Peyer's patch (tissue), 4 donors: ENCODE measurements at places on chromosomes 11 and 22. TPM values are rescaled to one million over a fixed set of nuclear protein-coding genes. Genes with fewer than 3 reads are reported as not detected.

The SYT9 gene
- not detected for total RNA-seq

The PDE3B gene
- total RNA-seq, result 17.1 TPM

The ARHGAP20 gene
- 2.3 TPM for total RNA-seq

DNA sequence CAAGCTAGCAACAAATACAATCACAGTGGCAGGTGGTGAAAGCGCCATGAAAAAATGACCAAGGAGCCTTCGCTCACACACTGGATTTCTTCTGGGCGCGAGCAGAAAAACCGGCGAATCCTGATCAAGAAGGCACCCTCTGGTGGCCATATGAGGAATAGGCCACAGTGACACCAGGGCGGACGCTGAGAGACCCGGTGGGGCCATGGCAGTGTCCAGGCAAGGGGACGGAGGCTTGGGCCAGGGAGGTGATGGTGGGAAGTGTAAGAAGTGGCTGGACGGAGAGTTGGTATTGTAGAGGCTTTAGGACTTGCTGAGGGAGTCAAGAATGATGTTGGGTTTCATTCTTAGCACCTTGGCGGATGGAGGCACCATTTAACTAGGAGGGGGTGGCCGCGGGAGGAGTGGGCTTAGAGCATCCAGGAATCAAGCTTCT is 16.9 kb upstream of the RAC2 start:
- DNase-seq, result peak; percentile 75

The POLD3 gene
- 35.0 TPM for total RNA-seq

DNA sequence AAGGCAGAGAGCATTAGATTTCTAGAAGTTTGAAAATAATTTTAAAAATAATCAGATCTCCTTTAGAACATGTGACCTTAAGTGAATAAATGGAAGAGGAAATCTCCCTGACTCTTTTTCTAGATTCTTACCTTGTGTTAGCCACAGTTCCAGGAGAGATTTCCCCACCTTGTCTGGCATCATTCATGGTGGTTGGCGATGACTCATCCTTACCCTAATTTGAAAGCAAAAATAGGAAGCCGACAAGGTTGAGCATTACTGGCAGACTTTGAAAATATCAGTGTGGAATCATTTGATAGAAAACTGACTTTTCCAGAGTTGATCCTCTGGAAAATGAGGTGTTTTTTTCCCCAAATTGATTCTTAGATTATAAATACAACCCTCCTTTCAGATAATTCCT is 48.1 kb downstream of the CNTN5 start:
- DNase-seq, result no peak

- DNase-seq, result no peak
These were observed 24.1 kb upstream of the LRRC55 start for GRCh38 chr11:57157624-57158023.

- DNase-seq, result no peak
These were observed 109.4 kb upstream of the RCN1 start for GRCh38 chr11:31981457-31981856.

The DDX25 gene
- total RNA-seq, result not detected

DNA sequence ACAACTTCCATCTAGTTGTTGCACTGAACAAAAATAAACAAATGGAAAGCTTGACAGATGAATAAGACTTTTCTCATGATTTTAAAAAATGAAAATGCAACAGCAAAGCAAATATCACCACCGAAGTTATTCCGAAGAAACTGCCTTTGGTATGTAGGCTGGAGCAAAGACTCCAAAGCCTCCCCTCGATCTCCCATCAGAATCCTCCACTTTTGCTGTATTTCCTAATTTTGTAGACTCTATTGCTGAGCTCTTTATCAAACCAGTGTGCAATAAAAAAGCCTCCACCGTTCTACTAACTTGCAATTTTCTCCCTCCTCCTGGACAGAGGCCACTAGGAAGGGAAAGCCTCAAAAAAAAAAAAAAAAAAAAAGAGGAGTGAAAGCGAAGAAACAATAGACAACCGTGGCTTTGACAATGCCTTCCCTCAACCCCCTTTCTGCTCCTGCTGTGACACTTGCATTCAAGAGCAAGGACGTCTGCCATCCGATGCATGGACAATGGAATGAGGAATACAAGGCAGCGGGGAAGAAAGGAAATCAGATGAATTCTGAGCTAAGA is 190.9 kb upstream of the BLID start:
- DNase-seq, result no peak

The ZNF280B gene
- not detected for total RNA-seq

- DNase-seq, result no peak
These were observed 11.6 kb downstream of the GGT5 start for GRCh38 chr22:24233235-24233634.

The UPK3A gene
- total RNA-seq, result not detected

The OR51L1 gene
- not detected for total RNA-seq

DNA sequence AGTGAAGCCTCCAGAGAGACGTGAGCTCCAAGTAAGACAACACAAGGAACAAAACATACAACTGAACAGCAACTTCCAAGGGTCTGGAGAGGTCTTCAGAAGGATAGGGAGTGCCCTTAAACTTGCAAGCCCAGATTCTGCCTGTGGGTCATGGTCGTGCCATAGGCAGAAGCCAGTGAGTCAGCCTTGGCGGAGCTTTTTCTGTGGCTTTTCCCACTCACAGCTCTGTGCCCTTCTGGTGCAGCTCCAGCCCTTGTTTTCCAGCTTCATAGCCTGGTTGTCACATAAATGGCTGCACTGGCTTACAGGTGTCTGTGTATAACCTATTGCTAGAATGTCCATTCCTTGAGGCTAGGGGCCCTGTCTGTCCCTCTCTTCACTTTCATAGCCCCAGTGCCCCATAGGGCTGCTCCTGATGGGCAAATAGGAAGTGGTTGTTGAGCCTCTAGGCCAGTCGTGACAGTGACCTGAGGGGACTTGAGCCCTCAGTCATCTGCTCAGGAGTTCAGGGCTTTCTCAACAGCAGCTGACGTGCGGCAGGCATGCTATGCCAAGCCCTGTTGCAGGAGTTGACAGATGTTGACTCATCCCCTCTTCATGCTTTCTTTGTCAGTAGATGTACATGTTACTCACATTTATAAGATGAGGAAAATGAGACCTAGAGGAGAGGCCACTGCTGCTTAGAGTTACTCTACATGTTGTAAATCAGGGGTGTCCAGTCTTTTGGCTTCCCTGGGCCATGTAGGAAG is 7.4 kb downstream of the MED15 start:
- DNase-seq, result no peak

- DNase-seq, result no peak
These were observed 82.5 kb downstream of the TSPAN18 start for GRCh38 chr11:44809283-44809682.

GRCh38 chr11:103714246-103714645 is 322.2 kb upstream of the DDI1 start:
- DNase-seq, result no peak

The TPBGL gene
- 0.35 TPM for total RNA-seq

DNA sequence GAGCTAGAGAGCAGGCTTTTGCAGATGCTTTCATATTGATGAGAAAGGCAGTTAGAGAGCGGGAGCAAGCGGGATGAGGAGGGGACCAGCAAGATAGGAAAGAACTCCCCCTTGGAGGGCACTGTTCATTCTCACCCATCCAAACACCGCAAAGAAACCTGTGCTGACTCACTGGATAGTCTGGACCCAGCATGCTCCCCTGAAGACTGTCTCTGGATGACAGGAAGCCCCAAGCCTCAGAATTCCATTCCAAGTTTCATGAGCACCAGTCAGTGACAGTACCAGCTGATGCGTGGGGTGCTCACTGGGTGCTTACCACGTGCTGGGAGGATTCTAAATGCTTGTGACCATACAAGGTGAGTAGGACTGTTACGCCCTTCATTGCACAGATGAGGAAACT is 34.2 kb downstream of the MICAL3 start:
- no peak for DNase-seq

GRCh38 chr11:112522536-112522935 is 261.9 kb upstream of the PLET1 start:
- DNase-seq, result no peak

DNA sequence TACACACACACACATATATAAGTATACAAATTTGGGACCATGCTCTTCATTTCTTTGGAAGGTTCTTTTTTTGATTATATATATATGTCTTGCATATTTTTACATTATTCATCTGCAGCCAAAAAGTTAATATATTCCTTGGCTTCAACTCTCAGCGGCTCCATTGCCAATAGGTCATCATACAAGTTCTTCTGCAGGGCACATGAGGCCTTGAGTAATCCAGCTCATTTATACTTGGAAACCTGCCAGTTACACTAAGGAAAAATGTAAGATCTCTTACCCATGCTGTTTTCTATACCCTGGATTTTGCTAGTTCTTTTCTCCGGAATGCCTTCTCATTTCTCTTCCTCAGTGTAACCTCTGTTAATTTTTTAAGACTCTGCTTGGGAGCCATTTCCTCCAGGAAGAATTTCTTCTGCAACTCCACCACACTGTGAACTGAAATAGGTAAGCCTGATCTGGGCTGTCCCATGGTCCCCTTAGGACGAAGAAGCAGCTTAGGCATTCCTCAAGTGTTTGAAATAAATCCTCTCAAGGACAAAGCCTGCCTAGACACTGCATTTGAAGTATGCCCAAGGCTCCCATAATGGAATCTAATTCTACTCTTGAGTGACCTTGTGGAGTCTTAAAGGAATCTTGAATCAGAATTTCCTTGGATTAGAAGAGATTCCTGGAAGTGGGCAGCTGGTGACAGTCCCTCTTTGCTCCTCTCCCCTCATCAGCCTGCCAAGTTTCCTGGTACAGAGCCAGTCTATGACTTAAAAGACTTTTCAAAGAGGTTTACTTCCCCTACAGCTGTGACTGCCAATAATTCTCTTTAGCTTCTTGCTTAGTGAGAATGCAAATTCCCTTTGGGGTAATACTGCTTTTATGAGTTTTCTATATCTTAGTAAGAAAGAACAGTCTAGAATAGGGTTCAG is 182.8 kb downstream of the C11orf87 start:
- no peak for DNase-seq

GRCh38 chr22:21055880-21056319 is 10.2 kb downstream of the LRRC74B start:
- no peak for DNase-seq

DNA sequence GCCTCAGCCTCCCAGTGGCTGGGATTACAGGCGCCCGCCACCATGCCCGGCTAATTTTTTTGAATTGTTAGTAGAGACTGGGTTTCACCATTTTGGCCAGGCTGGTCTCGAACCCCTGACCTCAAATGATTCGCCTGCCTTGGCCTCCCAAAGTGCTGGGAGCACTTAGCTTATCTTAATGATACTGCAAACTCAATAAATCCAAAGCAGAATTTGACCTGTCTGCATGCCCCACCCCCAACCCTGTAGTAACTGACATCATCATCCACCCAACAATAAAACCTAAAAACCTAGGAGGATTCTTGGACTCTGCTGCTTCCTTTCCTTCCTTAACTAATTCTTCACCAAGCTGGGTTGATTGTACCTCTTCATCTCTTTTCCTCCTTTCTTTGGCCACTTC is 6.3 kb upstream of the ADSL start:
- peak; percentile 48 for DNase-seq

DNA sequence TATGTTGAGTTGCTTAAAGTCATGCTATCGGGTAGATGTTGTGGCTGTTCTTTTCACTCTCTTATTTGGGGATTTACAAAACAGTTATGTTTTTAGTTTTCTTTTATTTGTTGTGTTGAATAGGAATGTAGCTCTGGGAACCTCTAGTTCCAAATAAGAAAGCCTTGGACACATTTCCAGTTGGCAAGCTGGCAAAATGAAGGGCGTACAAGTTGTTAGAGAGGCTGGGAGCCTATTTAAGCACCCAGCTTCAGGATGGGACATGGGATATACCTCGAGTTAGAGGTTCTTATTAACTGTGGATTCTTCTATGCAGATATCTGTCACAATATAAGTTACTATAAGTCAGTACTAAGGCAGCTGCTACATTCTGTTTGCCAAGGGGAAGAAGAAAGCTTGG is 22.8 kb downstream of the PPARA start:
- DNase-seq, result no peak

The DNAJB13 gene
- not detected for total RNA-seq

DNA sequence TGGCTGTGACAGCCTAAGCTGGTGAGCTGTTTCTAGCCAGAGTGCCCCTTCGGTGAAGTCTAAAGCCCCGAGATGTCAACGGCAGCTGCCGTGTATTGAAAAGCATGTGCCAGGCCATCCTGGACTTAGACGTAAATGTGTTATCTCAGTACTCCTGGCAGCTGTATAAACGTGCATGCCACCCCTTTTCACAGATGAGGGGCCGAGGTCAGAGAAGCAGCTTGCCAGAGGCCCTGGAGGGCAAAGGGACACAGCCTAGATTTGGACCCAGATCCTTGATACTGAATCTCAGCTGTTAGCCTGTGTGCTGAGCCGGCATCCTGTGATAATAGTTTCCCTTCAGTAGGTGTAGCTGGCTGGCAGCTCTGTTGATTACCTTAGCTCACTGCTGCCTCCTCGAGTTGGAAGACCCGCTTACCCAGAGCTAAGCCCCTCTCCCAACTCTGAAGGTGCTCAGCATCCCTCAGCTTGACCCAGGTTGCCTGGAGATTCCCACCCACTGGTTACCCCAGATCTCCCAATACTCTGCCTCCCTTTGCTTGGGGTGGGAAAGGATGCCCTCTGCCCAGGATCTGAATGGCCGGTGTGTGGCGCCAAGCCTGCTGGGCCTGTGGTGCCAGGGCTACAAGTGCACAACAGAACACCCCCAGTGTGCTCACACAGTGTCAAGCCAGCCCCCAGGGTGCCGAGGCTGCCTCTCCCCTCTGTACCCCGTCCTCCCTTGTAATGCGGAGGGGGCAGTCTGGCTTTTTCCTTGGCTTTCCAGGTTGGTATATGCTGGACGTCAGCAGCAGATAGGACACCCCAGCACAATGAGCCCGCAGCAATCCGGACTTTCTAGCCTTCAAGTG is 59.8 kb upstream of the WNT7B start:
- peak; percentile 75 for DNase-seq

DNA sequence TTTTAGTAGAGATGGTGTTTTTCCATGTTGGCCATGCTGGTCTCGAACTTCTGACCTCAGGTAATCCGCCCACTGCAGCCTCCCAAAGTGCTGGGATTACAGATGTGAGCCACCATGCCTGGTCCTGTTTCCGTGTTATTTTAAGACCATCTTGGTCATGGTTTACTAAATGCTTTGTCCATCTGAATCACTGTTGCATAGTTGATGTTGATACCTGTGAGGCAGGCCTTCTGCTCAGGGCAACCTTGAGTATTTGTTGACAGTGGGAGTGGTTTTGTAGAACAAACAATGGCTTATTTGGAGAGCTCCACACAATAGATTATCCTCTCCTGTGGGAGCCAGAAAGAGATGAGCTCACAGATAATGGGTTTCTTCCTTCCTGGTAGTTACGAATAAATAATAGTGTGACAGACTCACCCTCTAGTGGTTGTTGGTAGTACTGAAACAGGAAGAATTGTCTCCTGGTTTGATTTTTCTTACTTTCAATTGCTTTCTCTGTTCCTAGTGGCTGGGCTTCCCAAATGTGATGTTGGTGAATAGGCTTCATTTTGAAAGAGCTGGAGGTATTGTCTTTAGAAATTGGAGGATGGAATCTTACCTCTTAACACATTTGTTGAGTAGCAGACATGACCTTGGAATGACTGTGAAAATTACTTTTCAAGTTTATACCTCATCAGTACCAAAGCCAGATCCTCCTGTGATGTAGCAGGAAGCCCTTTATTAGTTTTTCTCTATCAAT is 39.0 kb downstream of the CTNND1 start:
- no peak for DNase-seq
